ENCODE measurements at places on chromosomes 5 and 9.
A peak's percentile ranks its signal among the peaks of the same experiment; 100 is the strongest.

DNA sequence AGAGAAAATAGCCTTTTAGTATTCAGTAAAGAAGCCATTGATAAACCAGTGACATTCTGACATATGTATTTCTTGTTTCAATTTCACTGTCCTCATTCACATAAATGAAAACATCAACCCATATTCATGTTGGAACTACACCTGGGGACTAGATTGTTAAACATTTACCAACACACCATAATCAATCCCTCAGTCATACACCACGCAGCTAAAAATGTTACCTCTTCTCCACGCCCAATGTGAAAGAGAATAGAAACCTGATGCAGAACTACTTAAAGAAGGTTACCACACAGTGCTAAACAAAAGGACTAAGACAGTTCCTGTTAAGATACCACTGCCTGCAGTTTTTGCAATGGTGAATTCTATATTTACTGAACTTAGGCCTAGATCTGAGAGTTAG lies 518.9 kb downstream of the PRELID2 start:
- no peaks in the 10 kb centered on the region for H3K27me3 ChIP-seq
- H3K36me3 ChIP-seq: no peaks in the 10 kb centered on the region
- H3K4me3 ChIP-seq: no peak overlapping the region
- no peaks in the 10 kb centered on the region for H3K4me1 ChIP-seq
- DNase-seq: no peak

- H3K27me3 ChIP-seq: no peaks in the 10 kb centered on the region
- H3K4me1 ChIP-seq: peaks cover 21% of the 10 kb centered on the region
- H3K4me3 ChIP-seq: no peak overlapping the region
- H3K27ac ChIP-seq: peak overlapping the region; percentile 81
- DNase-seq: no peak
- no peaks in the 10 kb centered on the region for H3K36me3 ChIP-seq
Observed at GRCh38 chr9:89430995-89431394, 66.9 kb downstream of the SEMA4D start.

DNA sequence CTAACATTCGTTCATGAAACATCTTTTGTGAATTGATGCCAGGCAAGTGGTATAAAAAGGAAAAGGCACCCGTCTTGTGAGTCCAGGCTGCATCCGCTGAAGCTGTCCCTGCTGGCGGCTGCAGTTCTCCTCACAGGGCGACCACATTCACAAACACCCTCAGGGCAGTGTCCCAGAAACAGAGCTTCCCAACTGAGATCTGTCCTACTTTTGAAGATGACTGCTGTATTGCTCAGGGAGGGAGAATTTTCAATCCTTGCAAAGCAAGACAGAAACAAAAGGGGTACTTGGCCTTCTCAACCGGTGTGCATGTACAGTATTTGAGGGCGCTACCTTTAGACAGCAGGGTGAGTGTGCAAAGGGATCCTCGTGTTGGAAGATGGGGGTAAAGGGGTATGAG lies 316.1 kb downstream of the GADD45G start:
- H3K27me3 ChIP-seq: no peaks in the 10 kb centered on the region
- no peak for DNase-seq
- no peak overlapping the region for H3K4me3 ChIP-seq
- H3K4me1 ChIP-seq: no peaks in the 10 kb centered on the region
- H3K36me3 ChIP-seq: no peaks in the 10 kb centered on the region

- no peak overlapping the region for H3K27ac ChIP-seq
- peaks cover 29% of the 10 kb centered on the region for H3K4me1 ChIP-seq
- no peak overlapping the region for H3K4me3 ChIP-seq
Observed at GRCh38 chr5:152686931-152687330, 281.9 kb upstream of the NMUR2 start.

- no peaks in the 10 kb centered on the region for H3K27me3 ChIP-seq
- H3K4me3 ChIP-seq: no peak overlapping the region
- H3K36me3 ChIP-seq: peaks cover 8% of the 10 kb centered on the region
- H3K4me1 ChIP-seq: no peaks in the 10 kb centered on the region
- DNase-seq: no peak
- H3K27ac ChIP-seq: no peak overlapping the region
Observed at GRCh38 chr9:95938724-95939123, 63.2 kb downstream of the ERCC6L2 start.

All from esophagus squamous epithelium (tissue), 5 donors.